ENCODE measurements at places on chromosomes 1 and 21.

- DNase-seq = no peak
Measured at GRCh38 chr1:237911911-237912310, 21.2 kb upstream of the ZP4 start.

GRCh38 chr1:230808281-230808872, 59.9 kb downstream of the C1orf198 start:
- DNase-seq = no peak

DNA sequence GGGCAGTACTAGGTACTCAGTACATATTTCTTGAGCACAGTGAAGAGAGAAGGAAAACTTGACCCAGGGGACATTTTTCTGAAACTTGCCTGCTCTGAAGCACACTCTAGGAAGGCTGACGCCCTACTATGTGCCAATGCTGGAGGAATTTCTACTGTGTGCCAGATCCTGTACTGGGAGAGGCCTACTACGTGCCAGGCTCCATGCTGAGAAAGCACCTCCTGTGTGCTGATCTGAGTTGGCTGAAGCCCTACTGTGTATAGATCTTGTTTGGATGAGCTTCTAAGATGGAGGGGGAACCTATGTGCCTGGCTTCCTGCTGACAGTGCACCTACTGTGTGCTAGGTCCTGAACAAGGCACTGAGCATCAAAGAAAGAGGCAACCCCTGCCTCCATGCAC, 86.2 kb downstream of the GRIK3 start:
- no peak for DNase-seq

DNA sequence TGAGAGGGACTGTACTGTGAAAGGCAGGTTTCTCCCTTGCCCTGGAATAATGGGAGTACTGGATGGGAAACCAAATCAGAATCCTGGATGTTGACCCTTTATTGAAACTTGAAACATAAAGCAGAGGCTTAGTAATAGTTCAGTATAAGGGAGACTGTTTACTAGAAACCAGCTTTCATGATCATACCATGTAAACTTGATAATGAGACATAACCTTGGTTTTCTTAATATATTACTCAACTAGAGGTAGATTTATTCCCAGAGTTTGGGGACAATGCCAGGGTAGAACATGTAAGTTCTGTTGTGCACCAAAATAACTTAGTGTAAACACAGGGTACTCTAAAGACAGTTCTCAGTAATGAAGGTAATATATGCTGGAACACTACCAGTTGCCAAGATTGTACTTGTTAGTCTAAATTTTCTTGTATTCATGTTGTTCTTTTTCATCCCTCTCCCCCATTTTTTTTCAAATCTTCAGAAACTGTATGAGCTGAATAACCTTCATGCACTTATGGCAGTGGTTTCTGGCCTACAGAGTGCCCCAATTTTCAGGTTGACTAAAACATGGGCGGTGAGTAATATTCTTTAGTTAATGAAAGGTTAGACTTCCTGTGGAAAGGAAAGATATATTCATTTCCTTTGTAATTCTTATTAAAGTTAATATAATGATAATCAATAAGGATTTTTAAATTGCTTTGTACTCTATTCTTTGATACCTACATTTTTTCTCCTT, 49.6 kb downstream of the ANGPTL1 start:
- DNase-seq = no peak

DNA sequence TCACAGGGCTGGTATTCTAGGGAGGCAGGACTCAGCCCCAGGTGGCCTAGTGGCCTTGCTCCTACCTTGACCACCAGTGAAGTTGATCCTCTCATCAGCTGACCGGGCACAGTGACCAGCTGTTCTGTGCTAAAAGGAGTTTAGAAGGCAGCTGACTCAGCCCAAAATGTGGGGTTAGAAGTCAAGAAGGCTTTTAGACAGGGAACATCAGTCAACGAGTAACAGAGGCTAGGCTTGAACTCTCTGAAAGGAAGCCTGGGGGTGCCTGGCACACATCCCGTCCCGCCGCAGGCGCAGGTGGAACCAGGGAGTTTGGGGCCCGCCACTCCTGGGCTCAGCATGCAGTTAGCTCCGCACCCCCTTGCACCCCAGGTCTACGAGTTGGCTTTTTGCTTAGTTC, 114.9 kb upstream of the SLC45A1 start:
- no peak for DNase-seq

GRCh38 chr1:16396591-16396990, 29.5 kb downstream of the SZRD1 start:
- no peak for DNase-seq
